Stimulated activated CD8-positive, alpha-beta memory T cell treated with anti-CD3 and anti-CD28 coated beads, Interleukin-4, amount 100 ng/mL, for 1 hour (primary cell): ENCODE measurements at places on chromosomes 4 and X.

GRCh38 chr4:138494931-138495330 is 252.8 kb upstream of the SLC7A11 start:
- DNase-seq: no peak

- DNase-seq: no peak
Observed at GRCh38 chrX:31331015-31331414, 259.2 kb upstream of the FTHL17 start.

GRCh38 chr4:71974681-71975080 is 57.1 kb upstream of the NPFFR2 start:
- no peak for DNase-seq

DNA sequence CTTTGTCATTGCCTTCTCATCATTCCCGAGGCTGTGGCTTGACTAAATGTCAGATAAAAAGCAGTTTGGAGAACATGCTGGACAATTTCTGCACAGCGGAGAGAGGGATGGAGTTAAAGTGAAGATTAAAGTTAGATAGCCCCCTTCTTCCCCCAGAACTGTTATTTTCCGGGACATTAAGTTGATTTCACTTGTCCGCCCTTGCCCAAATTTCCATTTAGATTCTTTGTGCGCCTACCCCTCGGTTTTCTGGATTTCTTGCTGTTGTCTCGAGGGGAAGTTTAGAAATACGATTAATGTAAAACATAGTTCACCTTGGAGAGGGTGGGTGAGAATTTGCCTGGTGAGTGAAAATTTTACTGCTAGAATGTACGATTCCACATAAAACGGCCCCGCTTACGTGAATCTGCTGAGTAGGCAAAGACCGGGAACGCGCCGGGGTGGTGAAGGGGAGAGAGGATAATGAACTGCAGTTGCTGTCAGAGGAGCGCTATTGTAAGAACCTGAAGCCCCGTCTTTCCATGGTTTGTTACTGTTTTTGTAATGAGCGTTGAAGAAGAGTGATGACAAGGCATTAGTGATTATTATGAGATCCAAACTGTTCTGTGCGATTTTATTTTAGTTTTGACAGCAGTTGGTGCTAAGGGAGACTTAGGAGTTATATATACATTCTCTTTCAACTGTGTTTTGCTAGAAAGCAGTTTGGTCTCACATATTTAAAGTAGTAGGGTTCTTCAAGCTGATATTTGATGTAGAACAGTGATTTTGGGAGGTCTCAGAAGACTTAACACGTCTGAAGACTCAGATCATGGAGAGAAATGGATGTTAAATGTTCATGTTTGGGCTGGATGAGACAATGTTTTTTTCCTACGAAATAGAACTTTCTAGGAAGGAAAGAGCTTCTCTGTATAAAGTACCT is 73.0 kb downstream of the AFF1 start:
- peak; percentile 21 for DNase-seq

DNA sequence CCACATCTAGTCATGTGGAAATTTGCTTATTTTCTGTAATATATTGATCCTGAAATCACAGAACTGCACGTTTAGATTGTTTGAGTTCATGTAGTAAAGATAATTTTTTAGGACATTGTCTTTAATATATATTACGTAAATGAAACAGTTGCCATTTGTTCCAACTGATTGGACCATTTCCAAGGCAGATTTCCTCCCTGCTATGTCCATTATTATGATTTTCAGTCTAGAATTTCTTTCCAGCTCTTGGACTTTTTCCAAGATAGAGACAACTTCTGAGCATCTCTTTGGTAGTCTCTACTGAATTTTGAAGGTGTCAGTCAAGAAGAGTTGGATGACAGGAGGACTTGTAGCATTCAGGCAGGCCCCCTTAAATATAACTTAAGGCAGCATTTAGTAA is 94.6 kb downstream of the STIM2 start:
- DNase-seq: no peak

DNA sequence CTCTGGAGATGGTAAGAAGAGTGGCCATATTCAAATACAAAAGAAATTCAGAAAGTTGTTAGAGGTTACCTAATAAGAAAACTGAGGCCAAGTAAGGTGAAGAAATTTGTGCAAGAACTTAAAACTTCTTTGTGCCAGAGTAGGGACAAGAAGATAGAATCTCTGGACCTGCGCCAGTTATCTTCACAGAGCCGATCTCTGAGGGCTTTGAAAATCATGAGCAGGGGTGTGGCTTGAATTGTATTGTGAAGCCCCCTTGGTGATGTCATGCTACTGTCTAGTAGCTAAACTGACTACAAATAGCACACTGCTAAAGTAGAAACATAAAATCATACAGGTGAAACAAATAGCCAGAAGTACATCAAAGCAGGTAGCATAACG is 184.6 kb downstream of the UGT8 start:
- DNase-seq: no peak
